ENCODE measurements at places on chromosomes 12 and 14. TPM values are rescaled to one million over a fixed set of nuclear protein-coding genes. Genes with fewer than 3 reads are reported as not detected.
A peak's percentile ranks its signal among the peaks of the same experiment; 100 is the strongest.

DNA sequence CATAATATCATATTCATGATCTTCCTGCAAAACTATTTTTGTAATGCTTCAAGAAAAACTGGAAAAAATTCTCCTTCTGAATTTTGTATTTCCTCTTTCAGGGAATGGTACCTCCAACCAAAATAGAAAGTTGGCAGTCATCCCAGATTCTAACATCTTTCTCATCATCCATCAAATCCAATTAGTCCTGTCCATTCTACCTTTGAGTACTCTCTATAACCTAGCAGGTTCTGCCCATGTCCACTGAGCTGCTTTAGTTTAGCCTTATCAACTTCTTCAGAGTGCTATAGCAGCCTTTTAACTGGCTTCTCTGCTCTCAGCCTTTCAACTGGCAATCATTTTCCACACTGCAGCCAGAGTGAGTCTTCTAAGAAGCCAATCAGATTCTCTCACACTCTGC lies 236.2 kb downstream of the AKAP6 start:
- no peak for DNase-seq

GRCh38 chr14:92729634-92730358 lies 18.6 kb downstream of the LGMN start:
- no peak for DNase-seq

GRCh38 chr14:33230021-33230420 lies 291.3 kb downstream of the NPAS3 start:
- DNase-seq, result no peak

GRCh38 chr14:42441615-42442014 lies 834.9 kb downstream of the LRFN5 start:
- DNase-seq, result no peak

DNA sequence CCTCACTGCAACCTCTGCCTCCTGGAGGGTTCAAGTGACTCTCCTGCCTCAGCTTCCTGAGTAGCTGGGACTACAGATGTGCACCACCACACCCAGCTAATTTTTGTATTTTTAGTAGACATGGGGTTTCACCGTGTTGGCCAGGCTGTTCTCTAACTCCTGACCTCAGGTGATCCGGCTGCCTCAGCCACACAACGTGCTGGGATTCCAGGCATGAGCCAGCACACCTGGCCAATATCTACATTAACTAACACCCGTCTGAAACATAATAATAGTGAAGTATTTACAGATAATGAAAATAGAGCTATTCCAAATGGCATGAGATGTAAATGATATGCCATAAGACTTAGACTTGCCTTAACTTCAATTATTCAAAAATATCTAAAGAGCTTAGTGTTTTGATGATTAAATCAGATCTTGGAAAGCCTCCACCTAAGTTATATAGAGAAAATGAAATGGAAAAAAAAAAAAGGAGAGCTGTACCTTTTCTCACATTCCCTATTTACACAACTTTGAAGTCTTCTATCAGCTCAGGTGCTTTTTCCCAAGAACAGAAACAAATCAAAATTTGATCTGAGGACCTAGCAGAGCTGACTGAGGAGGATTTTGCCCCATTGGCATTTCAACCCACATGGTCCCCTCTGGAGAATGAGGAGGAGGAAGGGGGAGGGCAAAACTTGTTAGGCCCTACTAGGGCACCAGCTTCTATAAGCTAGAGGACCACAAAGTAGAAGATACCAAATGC lies 309.2 kb downstream of the PRKD1 start:
- DNase-seq, result no peak

DNA sequence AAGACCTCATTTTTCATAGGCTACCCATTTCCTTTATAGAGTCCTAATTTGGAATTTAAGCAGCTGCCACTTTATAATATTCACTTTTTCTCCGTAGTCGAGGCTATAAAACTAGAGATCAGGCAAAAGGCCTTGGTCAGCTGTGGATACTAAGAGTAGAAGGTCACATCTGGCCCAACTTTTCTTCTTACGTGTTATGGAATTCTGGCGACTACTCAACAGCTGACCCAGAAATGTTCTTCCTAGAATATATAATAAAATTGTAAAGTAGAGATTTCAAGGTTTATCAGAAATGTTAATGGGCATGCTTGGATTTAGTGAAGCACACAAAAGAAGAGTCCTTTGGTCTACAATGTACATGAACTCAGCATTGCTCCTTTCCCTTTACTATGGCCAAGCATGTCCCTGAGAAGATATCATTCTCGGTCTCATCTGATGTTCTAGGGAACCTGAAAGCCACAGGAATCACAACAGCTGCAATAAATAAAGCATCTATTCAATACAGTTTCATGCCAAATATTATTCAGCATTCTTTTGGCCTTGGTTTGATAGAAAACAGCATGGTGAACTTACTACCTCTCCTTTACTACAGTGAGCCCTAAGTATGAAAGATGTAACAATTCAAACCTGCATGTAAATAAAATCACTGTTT lies 261.4 kb upstream of the NPAS3 start:
- no peak for DNase-seq

GRCh38 chr12:3087758-3088650 lies 10.8 kb downstream of the TSPAN9 start:
- no peak for DNase-seq

- no peak for DNase-seq
Observed at GRCh38 chr12:117124421-117125271, 25.4 kb upstream of the TESC start.

DNA sequence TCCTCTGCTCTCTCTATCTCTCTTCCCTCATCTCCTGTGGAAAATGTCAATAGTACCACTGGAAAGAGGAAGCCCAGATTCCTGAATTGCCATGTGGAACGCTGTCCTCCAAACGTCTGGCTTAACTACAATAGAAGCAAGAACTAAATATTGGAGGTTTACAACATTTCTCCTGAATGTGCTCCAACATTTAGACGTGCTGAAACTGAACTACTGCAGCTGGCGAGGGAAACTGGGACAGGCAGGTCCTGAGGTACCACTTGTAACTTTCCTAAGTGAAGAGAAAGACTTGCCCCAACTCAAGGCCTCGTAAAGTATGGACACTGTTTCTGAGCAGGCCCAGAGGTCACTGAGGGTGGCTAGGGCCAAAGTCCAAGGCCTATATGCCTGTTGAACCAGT lies 187.7 kb downstream of the NTF3 start:
- DNase-seq, result no peak

GRCh38 chr12:99984271-99985128 lies at the start of gene ANKS1B:
Gene ANKS1B, minus strand, starts transcription at chr12:99984936. Its CDS starts 699 bp downstream, at chr12:99984237.
- DNase-seq, result no peak

DNA sequence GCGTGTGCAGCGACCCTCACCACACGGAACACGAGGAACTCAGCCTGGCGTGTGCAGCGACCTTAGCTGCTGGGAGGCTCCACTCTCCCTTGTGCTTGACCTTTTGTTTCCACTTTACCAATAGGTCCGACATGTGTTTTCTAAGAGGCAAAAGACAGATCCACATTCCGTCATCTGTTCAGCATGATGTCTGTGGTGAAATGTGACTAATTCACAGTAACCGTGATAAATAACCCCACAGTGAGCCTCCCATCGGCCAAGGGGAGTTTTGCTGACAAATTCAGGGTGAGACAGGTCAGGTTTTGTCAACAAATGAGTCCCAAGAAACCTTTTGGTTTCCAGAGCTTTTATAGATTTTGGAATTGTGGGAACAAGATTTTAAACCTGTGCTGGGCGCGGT lies 55.9 kb downstream of the MOK start:
- DNase-seq, result no peak

DNA sequence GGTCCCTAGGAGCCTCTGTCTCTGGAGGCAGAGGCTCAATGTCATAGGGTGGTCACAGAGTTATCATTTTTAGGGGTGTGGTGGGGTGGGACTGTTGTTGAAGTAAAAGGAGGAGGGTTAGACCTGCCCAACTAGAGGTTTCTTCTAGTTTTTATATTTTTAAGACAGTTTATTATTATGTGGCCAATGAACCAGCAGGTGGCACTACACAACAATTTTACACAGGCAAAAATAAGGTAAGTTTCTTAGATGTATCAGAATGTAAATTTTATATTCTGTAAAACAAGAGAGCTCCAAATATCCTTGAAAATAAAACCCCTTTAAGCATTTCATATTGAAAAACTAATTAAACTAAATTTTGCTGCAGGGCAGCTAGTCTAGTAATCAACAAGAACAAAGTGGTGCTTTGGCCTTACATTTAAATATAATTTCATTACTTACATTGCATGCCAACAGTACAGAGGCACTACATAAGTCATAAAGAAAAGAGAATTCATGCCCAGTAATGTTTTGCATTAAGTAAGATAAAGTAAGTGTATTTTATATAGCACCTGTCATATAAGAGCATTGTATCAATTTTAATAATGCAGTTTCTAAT lies 22.2 kb upstream of the OVCH1 start:
- DNase-seq, result no peak

DNA sequence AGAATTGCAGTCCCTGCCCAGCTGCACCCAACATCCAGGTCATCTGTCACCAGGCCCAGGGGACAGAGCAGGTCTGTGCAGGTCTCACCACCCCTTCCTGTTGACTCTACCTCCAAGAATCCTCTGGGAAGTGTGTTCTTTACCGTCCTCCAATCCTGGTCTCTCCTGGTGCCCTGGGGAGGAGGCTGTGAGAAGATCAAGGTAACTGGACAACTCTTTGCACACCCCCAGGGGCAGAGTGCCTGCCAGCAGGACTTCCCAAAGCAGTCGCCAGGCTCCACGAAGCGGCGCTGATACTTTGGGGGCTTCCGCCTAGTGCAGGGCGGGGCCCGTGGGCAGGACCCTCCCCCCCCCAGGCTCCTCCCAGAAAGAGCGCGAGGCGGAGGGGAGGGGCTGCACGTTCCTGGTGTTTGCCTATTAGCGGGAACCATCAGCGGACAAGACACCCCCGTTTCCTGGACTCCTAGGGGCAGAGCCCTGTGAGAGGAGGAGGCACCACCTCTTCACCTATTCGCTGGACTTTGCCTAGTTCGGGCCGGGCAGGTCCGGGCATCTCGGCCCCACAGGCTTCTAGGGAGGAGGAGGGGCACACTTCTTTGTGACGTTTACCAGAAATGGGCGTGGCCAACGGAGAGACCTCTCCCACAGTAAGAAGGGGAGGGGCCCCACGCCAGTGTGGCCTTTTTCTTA lies 918.0 kb downstream of the AACS start:
- peak; percentile 88 for DNase-seq

DNA sequence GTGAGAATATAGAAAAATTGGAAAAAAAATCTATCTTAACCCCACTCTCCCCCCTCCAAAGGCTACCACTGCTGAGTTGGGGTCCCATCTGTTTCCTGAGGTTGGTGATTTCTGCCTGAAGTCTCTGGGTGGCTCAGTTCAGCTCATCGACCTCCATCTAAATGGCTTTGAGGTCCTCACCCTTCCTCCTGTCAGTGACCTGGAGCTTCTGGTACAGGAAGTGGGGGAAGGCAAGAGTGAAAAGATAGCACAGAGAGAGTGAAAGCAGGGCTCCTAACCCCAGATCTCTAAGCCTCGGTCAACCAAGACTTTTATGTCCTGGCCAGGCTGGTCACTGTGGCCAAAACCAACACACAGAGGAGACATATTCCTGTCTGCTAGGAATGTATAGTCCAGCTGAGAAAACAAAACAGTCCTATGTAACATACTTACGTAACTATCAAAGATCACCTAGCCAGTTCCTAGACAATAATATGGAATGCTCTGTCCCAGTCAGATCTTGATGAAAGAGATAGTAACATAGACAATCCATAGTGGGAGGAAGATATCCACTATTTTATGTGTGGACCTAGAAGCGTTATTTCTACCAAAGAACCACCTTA lies 12.3 kb upstream of the KRT73 start:
- DNase-seq, result no peak

DNA sequence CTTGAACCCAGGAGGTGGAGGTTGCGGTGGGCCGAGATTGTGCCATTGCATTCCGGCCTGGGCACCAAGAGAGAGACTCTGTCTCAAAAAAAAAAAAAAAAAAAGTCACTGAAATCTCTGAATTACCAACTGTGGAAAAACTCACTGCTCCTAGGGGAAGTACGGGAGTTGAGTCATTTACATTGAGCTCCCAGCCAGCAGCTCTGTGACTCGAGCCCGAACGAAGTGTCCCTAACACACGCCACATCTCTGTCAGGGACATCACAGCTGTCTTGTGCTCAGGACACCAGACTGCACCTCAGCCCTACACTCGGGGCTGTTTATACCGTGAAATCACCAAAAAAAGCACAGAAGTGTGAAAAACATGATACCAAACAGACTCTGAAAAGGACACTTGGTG lies 21.1 kb downstream of the ATP6V0A2 start:
- no peak for DNase-seq

- no peak for DNase-seq
Observed at GRCh38 chr14:106268013-106268727, 741.8 kb downstream of the TMEM121 start.

DNA sequence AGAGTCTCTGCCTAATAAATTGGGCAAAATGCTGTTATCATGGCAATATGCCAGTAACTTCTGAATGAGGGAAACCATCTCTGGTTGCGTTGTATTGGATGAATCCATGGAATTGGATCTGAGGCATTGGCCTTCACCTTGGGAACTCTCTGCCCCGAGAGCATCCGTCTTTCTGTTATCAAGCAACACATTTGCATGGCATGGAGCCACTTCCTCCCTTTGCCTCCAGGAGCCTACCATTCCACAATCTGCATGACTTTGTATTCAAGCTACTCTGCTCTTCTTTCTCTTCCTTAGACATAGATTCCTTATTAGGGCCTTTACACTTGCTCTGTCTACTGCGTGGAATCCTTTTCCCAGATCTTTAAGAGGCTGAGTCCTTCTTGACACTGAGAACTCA lies 57.2 kb downstream of the RIC8B start:
- no peak for DNase-seq

DNA sequence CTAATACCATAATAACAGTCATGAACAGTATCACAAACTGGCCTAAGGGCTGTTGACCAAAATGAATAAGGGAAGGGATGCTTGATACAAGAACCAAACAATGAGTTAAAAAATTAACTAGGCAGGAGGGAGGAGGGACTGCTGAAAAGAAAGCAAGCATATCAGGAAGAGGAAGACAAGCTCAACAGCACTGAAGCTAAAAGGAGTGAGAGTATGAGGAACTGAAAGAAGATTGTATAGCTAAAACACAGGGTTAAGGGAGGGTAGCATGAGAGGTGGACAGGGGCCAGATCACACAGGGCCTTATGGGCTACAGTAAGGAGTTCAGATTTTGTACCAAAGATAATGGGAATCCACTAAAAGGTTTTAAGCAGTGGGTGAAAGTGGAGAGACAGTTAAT lies 34.1 kb downstream of the ITGA7 start:
- DNase-seq, result no peak

- DNase-seq, result no peak
Observed at GRCh38 chr12:57852620-57853500, 6.3 kb upstream of the CTDSP2 start.

The ITGB7 gene
- 0.83 TPM for total RNA-seq

The GPRC5D gene
- not detected for total RNA-seq

The KCTD10 gene
- 43.1 TPM for total RNA-seq

The TMEM119 gene
- total RNA-seq, result 54.0 TPM

The TAMALIN gene
- 25.5 TPM for total RNA-seq

The APOF gene
- total RNA-seq, result not detected

The RBMS2 gene
- total RNA-seq, result 65.6 TPM

The SMCO2 gene
- not detected for total RNA-seq

The POTEM gene
- total RNA-seq, result not detected

The EDDM3A gene
- total RNA-seq, result not detected

The DLGAP5 gene
- 11.5 TPM for total RNA-seq

The SLC17A8 gene
- not detected for total RNA-seq

The SLC39A9 gene
- 76.9 TPM for total RNA-seq
